ENCODE measurements at places on chromosomes 1 and 21. TPM values are rescaled to one million over a fixed set of nuclear protein-coding genes. Genes with fewer than 3 reads are reported as not detected.

Gene TIE1
- 25.1 TPM for total RNA-seq

Gene OR6N1
- not detected for total RNA-seq

Gene LAD1
- total RNA-seq: 2.0 TPM

Gene ZNF436
- 11.8 TPM for total RNA-seq

Gene KRTAP10-1
- not detected for total RNA-seq

Gene FALEC
- total RNA-seq: 0.44 TPM

Gene DENND2C
- 3.2 TPM for total RNA-seq

Gene LRRC71
- 0.27 TPM for total RNA-seq

Gene ABCA4
- 0.11 TPM for total RNA-seq

Gene C1QB
- 96.2 TPM for total RNA-seq

Gene KRTAP6-3
- not detected for total RNA-seq

Gene CNR2
- total RNA-seq: not detected

Gene AMY2A
- not detected for total RNA-seq

Gene MUL1
- 45.0 TPM for total RNA-seq

Gene TMCC2
- 2.5 TPM for total RNA-seq

Gene MRTO4
- 10.0 TPM for total RNA-seq

Gene NPHS2
- total RNA-seq: not detected

Gene RNF115
- total RNA-seq: 51.1 TPM

Gene CLCNKA
- total RNA-seq: 0.16 TPM

Gene MYOG
- not detected for total RNA-seq

Gene TMEM79
- total RNA-seq: 1.5 TPM

Gene IL20
- not detected for total RNA-seq

Gene CFHR1
- total RNA-seq: not detected

Gene SGIP1
- total RNA-seq: 9.0 TPM

Gene GPR61
- 0.08 TPM for total RNA-seq

Gene TAL1
- total RNA-seq: 4.3 TPM

Data from left ventricle myocardium inferior (tissue), 1 donor.